ENCODE measurements at places on chromosomes 2 and 18. TPM values are rescaled to one million over a fixed set of nuclear protein-coding genes. Genes with fewer than 3 reads are reported as not detected.

Gene WDR54
- total RNA-seq: 17.0 TPM

DNA sequence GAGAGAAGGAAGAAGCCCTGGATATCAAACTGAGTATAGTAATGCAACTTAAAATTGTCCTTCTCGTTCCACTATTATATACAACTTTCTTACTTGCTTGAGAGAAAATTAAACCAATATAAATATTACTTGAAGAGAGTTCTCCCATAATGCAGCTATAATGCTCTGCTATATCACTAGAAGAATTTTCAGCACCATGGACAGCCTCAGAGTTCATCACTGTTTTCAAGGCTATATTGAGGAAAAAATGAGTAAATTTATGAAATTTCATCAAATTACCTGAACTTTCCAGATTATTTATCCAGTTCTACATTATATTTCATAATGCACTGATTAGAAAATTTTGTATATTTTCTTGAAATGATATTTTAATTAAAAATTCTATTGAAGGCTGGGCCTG is 1053.5 kb upstream of the FAM98A start:
- no peak overlapping the region for H3K27ac ChIP-seq
- H3K36me3 ChIP-seq: no peaks in the 10 kb centered on the region
- DNase-seq: peak; percentile 22

GRCh38 chr2:234189230-234189629 is 138.7 kb downstream of the SPP2 start:
- H3K27me3 ChIP-seq: no peaks in the 10 kb centered on the region
- H3K36me3 ChIP-seq: no peaks in the 10 kb centered on the region
- no peak overlapping the region for H3K27ac ChIP-seq
- no peak for DNase-seq

Gene IL36G
- 0.28 TPM for total RNA-seq

DNA sequence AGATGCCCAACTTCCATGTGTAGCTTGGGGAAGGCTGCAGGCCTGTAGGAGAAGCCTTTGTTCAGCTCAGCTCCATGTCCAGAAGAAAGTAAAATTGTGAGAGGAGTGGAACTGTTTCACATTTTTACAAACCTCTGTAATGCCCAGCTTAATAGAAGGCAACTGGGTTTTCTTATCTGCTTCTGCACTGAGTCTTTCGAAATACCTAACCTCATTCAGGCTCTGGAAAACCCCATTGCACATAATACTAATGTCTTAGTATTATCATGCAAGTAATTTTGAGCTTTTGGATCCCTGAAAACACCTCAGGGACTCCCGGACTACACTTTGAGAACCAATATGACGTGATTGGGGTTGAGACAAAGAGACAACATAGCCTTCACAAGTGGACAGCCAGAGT is 5.8 kb downstream of the SMIM21 start:
- no peaks in the 10 kb centered on the region for H3K4me1 ChIP-seq
- no peak overlapping the region for H3K4me3 ChIP-seq
- no peak for DNase-seq
- no peaks in the 10 kb centered on the region for H3K36me3 ChIP-seq

Gene MROH2A
- not detected for total RNA-seq

DNA sequence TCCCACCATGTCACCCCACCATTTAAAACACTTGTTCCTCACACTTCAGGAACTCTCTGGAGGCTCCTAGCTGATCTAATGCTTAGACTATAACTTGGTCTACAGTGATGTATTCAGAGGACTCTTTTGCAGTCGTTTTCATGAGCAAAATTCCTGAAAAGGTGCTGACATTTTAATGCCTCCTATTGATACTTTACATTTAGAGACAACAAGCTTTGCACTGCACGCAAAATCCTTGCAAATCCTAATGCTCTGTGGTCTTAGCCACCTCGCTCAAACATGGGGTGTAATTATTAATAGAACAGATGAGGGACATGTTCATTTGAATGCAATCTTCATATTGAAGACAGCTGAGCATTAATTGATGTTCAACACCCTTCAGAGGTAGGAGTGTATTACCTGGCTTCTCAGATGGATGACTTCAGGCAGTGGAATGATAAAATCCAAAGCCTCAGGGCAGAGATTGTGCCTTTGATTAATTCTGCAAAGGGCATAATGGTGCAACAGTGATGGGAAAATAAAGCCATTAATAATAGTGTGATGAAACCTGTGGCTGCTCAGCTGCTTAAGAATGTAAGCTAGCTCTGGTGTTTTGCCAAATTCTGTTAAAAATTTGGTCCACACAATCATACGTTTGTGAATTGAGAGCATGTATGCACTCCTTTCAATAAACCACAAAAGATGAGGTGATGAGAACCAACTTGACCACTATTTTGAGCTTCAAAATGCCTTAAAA is 5.4 kb downstream of the CTAGE1 start:
- no peak overlapping the region for H3K4me3 ChIP-seq
- no peaks in the 10 kb centered on the region for H3K4me1 ChIP-seq
- H3K27me3 ChIP-seq: no peaks in the 10 kb centered on the region

Gene C2orf81
- total RNA-seq: 4.7 TPM

Gene PRPF40A
- total RNA-seq: 87.3 TPM

Gene TAF1B
- total RNA-seq: 29.9 TPM

All from spinal cord (tissue), 10 donors.